ENCODE measurements at places on chromosomes 2 and 18.

DNA sequence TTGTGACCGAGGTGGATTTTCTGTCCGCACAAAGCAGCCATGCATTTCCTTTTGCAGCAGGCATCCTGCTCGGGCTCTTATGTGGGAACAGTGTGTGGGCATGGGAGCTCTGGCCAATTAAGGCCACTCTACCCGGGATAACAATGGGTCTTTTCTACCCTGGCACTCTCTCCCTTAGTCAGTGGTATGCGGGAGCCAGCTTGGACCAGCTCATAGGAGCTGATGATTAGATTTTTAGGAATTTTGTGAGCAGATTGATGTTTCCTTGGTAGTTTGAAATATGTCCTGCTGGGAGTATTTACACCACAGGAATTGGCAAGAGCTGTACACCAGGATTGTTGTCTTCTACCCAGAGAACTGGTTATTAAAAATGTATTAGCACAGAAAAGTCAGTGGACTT, 89.3 kb downstream of the SPP2 start:
- DNase-seq, result no peak

GRCh38 chr18:78900938-78901909, 78.4 kb upstream of the SALL3 start:
- no peak for DNase-seq

DNA sequence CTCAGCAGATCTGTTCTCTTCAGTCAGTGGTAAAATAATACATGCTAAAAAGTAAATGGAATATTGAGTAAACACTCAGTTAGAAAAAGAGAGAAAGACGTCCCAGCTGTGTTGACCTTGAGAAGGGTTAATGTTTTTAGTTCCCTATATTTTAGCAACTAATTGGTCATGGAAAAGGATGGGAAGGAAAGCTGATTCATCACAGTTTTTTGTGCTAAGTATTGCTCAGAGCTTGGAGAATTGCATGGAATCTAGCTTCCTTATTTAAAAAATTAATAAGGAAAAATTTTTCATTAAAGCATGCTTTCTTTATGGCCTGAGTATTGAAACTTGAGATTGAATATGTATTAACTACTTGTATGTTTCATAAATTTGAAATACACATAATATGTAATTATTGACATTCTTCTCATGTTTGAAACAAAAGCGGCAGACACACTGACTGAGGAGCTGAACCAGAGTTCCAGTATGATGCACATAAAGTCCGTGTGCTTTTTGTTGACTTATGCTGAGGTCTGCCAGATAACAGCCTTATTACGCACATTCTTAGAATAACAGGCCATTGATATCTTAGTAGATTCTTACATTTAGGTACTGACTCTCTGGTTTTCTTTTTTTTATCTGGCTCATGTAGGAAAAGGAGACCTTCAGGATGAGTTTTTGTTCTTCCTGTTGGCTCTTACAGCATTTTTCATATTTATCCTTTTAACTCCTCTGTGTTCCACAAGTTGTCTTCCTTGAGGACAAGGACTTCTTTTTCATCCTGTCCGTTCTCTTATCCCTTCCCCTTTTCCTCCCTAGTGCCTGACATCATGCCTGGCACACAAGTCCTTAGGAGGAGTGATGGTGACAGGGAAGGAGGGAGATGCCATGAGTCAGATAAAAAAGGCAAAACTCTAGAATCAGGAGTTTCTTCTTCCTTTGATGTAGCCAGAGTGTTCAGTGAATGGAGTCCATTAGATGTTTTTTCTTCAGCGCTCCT, 194.1 kb downstream of the PTPRM start:
- no peak for DNase-seq

- DNase-seq, result no peak
These were observed 95.3 kb downstream of the DCC start for GRCh38 chr18:52435301-52435700.

DNA sequence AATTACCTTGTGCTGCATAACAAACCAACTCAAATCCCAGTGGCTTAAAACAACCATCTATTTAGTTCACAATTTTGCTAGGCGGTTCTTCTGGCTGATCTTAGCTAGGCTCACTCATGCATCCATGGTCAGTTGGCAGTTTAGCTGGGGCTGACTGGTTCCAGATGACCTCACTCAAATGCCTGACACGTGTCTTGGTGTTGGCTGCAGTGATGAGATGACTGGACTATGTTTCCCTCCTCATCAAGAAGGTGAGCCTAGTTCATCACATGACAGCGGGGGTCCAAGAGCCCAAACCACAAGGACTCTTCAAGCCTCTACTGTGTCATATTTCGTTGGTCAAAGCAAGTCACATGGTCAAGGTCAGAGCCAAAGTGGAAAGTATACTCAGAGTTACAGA, 42.7 kb upstream of the ACTR3 start:
- no peak for DNase-seq

DNA sequence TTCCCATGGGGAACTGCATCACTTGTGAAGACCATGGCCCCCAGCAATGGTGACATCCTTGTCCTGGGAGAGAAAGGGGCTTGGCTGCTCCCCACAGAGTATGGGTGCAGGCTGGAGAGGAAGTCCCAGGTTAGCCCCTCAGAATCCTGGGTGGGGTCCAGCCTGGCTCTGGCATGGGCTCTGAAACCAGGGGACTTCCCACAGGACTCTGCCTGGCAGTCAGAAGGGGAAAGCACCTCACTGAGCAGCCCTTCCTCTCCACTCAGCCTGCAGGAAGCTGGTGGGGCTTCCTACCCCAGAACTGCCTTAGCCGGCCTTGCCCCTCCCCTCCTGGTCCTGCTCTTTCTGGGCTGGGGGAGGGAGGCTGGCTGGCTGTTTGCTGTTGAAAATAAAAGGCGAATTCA, 3.7 kb downstream of the NEURL3 start:
- DNase-seq, result no peak

- no peak for DNase-seq
These were observed 13.5 kb upstream of the PIEZO2 start for GRCh38 chr18:11162889-11163288.

GRCh38 chr18:71189581-71189980, 900.7 kb downstream of the SOCS6 start:
- no peak for DNase-seq

GRCh38 chr2:240069829-240070228, 16.5 kb upstream of the OR6B3 start:
- no peak for DNase-seq

DNA sequence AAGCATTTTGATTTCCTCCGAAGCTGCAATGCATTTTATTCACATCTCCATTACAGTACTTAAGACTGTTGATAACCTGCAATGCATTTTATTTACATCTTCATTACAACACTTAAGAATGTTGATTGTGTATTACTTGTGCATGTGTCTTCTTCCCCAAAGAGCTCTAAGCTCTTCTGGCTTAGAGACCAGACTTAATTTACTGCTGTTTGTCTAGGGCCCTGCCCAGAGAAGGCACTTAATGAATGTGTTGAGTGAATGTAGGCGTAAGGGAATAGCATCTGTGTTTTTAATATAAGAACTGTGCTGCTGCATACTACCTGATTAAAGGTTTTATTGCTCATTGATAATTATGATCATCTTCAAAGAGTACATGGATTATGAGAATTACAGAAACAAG, 295.6 kb downstream of the ZNF385B start:
- DNase-seq, result no peak

DNA sequence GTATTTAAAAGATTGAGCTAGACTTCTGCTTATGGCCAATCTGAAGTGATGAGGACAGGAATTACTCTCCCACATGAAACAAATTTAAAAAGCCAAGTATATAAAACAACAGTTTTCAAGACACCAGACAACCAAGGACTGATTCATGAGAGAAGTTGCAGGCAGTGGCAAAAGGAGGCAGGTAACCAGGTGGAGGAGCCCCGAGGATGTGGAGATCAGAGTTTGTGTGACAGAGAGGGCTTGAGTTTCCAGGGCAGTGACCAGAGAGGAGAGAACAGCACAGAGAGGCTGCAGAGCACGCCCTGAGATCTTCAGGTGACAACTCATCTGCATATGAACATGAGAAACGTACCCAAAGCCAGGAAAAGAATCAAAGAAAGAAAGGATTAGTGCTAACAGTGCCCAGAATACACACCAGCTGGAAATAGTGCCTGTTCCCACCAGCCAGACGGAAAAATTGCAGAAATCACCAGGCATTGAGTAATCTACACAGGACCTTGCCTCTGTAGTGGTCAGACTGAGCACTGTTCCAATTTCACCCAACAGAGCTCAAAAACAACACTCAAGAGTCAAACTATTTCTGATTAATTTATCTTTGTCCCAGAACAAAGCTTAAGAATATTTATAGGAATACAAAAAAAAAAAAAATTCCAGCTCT, 173.1 kb downstream of the SEPTIN10 start:
- no peak for DNase-seq

DNA sequence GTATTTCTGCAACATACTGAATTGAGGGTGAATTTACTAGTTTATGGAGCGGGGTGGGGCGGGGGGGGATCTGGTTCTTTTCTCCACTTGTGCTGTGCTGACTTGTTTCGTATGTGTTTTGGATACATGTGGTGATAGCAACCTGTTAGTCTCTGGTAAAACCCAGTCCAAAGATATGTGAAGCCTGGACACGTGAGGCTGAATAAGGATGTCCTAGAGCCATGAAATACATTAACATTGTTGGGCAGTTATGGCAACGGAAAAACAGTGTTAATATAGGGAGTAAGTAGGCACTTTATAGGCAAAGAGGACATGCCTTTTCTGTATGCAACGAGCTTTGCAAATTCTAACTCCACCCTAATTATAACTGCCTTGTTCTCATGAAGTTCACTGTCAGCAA, 42.1 kb upstream of the NEMP2 start:
- DNase-seq, result no peak

GRCh38 chr2:149645391-149645790, 57.8 kb upstream of the MMADHC start:
- DNase-seq, result no peak

- no peak for DNase-seq
These were observed 68.7 kb upstream of the RBM44 start for GRCh38 chr2:237729681-237730475.

DNA sequence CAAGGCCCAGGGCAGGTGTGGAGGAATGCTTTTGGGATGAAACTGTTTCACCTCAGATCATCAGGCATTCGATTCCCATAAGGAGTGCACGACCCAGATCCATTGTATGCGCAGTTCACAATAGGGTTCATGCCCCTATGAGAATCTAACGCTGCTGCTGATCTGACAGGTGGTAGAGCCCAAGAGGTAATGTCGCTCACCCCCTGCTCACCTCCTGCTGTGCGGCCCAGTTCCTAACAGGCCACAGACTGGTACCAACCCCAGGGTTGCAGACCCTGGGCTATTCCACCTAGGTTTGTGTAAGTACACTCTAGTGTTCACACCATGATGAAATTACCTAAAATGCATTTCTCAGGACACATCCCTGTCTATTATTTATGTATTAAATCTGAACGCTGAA, 72.5 kb downstream of the COPS8 start:
- no peak for DNase-seq

- no peak for DNase-seq
These were observed 26.1 kb upstream of the SERTAD2 start for GRCh38 chr2:64679673-64680425.

DNA sequence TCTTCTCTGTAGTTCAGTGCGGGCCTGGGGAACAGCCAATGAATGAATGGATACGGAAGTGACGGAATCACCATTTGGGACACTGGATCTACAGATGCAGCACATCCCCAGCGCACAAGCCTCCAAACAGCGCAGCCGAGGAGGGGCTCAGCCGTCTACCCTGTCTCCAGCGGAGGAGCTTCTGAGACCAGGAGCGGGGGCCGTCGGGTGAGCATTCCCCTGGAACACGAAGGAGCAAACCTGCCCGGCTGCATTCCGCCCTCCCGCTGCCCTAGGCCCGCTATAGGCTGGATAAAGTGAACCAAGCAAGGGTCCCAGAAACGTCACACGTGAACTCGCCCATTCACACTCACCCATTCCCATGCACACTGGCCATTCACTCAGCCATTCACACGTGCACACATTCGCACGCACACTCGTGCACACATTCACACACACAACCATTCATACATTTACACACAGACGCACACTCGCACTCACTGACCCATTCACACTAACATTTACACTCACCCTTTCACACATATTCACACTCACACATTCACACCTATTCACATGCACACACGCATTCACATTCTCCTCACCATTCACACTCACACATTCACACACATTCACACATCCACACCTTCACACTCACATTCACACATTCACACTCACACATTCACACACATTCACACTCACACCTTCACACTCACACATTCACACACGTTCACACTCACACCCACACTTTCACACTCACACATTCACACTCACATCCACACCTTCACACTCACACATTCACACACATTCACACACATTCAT, 63.4 kb downstream of the BIN1 start:
- DNase-seq, result no peak
